T-helper 2 cell treated with Interferon-gamma antibody and Interleukin-4, amounts not matched to agents 5 μg/mL and 100 μg/mL, for 36 hours (primary cell): ENCODE measurements at places on chromosomes 5 and 9.

- DNase-seq, result no peak
These were observed 94.3 kb upstream of the MAMDC2 start for GRCh38 chr9:69949396-69949795.

- DNase-seq, result no peak
These were observed 425.3 kb downstream of the CSNK1G3 start for GRCh38 chr5:123937230-123937629.

GRCh38 chr5:36414869-36415282 is 113.2 kb upstream of the RANBP3L start:
- DNase-seq, result no peak

- no peak for DNase-seq
These were observed 1542.2 kb upstream of the CDH9 start for GRCh38 chr5:28580616-28581015.

DNA sequence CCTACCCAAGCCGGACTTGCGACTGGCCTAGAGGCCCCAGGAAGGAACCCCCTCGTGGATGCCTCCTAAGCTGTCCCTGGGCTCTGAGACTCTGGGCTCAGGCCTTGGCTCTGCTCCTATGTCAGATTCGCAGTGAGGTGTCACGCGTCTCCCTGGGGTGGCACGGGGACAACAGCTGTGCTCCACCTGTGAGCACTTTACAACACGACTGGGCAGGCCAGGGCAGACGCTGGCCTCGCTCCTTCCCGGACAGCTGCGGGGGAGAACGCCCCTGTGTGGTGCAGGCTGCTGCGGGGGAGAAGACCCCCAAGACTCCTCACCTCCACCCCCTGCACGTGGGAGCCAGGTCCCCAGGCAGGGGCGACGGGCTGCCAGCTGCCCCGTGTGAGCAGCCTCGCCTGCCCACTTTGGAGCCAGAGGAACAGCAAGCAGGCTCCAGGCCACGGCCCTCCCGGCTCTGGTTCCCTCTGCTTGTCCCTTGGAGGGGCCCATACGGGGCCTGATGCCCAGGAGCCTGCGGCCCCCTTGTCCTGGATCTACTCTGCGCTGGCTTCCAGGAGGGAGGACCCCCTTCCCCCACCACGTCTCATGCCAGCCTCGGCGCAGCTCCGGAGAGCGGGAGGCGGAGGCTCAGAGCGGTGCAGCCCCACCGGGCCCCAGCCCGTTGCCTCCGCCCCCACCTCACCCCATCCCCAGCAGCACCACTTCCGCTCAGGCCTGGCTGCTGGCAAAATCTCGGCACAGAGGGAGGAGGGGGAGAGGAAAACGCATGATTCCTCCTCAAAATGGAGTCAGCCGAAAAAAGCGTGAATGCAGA is 36.0 kb downstream of the SARDH start:
- DNase-seq, result peak; percentile 51
